ENCODE measurements at places on chromosomes 2 and 18.
A peak's percentile ranks its signal among the peaks of the same experiment; 100 is the strongest.

- no peak for DNase-seq
These were observed 6.7 kb upstream of the UGT1A5 start for GRCh38 chr2:233705911-233706506.

GRCh38 chr2:212539072-212539880 lies 674 bp upstream of the ERBB4 start:
- peak; percentile 26 for DNase-seq

DNA sequence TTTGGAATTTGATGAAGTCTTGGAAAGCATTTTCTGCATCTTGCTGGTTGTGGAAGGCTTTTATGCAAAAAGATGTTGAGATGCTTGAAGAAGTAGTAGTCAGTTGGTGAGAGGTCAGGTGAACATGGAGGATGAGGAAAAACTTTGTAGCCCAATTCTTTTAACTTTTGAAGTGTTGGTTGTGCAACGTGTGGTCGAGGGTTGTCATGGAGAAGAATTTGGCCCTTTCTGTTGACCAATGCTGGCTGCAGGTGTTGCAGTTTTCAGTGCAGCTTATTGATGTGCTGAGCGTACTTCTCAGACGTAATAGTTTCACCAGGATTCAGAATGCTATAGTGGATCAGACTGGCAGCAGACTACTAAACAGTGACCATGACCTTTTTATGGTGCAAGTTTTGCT lies 508.4 kb upstream of the MAP2 start:
- no peak for DNase-seq

- no peak for DNase-seq
These were observed 41.1 kb downstream of the PLEKHB2 start for GRCh38 chr2:131146231-131146630.

GRCh38 chr2:236863729-236864126 lies 222.0 kb upstream of the COPS8 start:
- no peak for DNase-seq

GRCh38 chr2:72757177-72757775 lies 68.6 kb downstream of the EXOC6B start:
- peak; percentile 5 for DNase-seq

DNA sequence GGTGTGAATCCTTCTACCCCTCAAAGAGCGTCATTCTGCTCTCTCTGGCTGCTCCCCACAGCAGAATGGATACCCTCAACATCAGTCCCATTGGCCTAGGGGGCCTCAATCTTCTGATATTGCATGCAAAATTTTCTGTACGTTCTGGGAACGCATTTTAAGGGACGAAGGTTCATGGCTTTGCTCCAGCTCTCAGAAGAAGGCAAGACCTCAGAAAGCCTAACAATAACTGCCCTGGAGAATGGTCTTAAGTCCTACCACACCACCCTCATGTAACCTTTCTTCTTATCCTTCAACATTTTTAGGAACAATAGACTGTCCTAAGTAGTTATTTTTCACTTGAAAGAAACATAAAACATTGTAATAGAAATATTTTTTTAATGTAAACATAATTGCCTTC lies 212.6 kb downstream of the PRKCE start:
- no peak for DNase-seq

- no peak for DNase-seq
These were observed 301.6 kb upstream of the CDH20 start for GRCh38 chr18:61031626-61032025.

DNA sequence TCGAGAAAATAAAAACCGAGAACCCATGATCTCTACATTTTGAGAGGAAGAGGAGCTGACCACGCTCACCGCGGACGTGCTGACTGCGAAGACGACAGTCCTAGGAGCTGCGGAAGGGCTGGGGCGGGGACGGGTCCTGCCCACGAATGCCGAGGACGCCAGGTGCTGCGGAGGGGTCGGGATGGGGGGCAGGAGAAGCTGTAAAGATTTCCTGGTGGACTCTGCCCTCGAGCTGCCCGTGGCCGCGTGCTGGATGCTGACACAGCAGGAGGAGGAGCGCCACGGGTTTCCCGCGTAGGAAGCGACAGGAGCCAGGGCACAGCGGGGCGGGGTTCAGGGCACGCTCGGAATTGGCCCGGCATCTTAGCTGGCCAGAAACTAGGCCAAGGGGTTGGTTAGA lies 22.2 kb downstream of the ZSCAN30 start:
- DNase-seq = no peak

- DNase-seq = no peak
These were observed 213.4 kb downstream of the HNMT start for GRCh38 chr2:138177693-138178092.

- DNase-seq = no peak
These were observed 28.6 kb downstream of the PLA2R1 start for GRCh38 chr2:160033732-160034392.

- DNase-seq = no peak
These were observed 206.6 kb downstream of the AGPS start for GRCh38 chr2:177599139-177599688.

GRCh38 chr2:76019128-76019527 lies 308.4 kb upstream of the GCFC2 start:
- no peak for DNase-seq

- no peak for DNase-seq
These were observed 45.5 kb downstream of the EPAS1 start for GRCh38 chr2:46342566-46343315.

- DNase-seq = no peak
These were observed 59.6 kb upstream of the PSME4 start for GRCh38 chr2:54030396-54030741.

GRCh38 chr18:57230861-57231585 lies 84.1 kb downstream of the BOD1L2 start:
- no peak for DNase-seq

- no peak for DNase-seq
These were observed 23.4 kb upstream of the RAPGEF4 start for GRCh38 chr2:172712251-172712650.

DNA sequence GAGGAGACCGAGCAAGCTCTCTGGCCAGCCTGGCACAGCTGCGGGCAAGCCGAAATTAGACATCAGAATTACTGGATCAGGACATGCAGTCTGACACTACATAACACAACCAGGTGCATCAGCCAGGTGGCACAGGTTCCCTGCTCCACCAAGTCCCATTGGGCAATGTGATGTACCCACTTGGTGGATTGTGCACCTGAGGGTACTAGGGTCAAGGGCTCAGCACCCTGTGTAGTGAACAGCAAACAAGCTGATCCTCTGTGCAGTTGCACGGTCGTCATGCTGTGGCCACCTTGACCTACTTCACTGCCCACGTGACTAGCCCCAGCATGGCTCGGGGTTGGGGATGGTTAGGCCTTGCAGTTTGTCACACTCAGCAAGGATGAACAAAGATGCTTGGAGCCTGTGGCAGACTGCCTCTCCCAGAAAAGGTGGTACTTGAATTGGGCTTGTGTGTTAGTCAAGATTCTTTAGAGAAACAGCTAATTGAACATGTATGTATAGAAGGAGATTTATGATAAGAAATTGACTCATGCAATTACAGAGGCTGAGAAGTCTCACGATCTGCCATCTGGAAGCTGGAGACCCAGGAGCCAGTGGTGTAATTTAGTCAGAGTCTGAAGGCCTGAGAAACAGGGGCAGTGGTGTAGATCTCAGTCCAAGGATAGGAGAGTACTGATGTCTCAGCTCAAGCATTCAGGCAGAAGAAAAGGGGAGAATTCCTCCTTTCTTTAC lies 71.4 kb upstream of the TMEM87B start:
- DNase-seq = no peak

DNA sequence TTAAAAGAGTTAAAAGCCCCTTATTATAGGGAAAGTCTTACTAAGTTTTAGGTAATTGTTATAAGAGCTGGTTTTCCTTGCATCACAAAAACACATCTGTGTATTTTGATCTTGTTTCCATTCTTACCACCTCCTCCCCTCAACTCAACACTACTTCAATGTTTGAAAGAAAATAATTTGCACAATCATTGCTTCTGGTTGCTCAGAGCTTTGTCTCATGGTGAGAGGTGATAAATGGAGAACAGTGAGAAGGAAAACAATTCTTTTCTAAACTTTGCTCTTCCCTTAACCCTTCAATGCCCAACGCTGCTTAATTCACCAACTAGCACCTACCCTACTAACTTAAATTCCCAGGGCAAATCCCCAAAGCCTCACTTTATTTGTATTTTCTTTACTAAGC lies 268.1 kb upstream of the LINC00305 start:
- no peak for DNase-seq

Measured in nephron progenitor cell (in vitro differentiated cells).